ENCODE measurements at places on chromosomes 11 and 22. TPM values are rescaled to one million over a fixed set of nuclear protein-coding genes. Genes with fewer than 3 reads are reported as not detected.

LRP4 gene
- total RNA-seq: not detected

CDON gene
- 2.7 TPM for total RNA-seq

CRELD2 gene
- total RNA-seq: 29.8 TPM

OR8I2 gene
- not detected for total RNA-seq

BAD gene
- total RNA-seq: 23.7 TPM

CD3G gene
- 138 TPM for total RNA-seq

BIK gene
- total RNA-seq: 4.5 TPM

OR10V1 gene
- total RNA-seq: not detected

KRTAP5-11 gene
- not detected for total RNA-seq

OR56A1 gene
- not detected for total RNA-seq

KLHDC7B gene
- total RNA-seq: 7.7 TPM

CTR9 gene
- total RNA-seq: 37.6 TPM

OR10G4 gene
- total RNA-seq: not detected
